ENCODE measurements at places on chromosomes 3 and 15. TPM values are rescaled to one million over a fixed set of nuclear protein-coding genes. Genes with fewer than 3 reads are reported as not detected.

UPK1B gene
- 0.91 TPM for polyA plus RNA-seq

SRGAP3 gene
- polyA plus RNA-seq, result 2.2 TPM

NOX5 gene
- polyA plus RNA-seq, result 0.26 TPM

NUSAP1 gene
- polyA plus RNA-seq, result 2.1 TPM

DNA sequence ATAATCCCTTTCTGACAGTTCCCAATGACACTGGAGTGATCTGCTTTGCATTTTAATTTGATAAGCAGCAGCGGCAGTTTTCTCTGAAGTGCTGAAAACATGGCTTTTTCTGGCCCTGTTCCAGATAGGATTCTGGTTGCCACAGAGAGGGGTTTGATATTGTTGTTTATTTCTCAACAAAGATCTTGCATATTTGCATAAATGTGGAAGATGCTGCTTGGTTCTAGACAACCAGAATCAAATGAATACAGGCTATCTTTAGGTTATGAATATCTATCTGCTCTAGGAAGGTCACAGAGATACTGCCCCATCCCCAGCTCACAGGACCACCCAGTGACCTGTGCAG lies 137.1 kb downstream of the ZNF609 start:
- no peak for DNase-seq
- H3K27me3 ChIP-seq, result no peaks in the 10 kb centered on the region
- no peaks in the 10 kb centered on the region for H3K36me3 ChIP-seq

- no peaks in the 10 kb centered on the region for H3K27me3 ChIP-seq
- DNase-seq, result no peak
- H3K27ac ChIP-seq, result no peak overlapping the region
- H3K4me1 ChIP-seq, result no peaks in the 10 kb centered on the region
- H3K4me3 ChIP-seq, result no peak overlapping the region
- no peaks in the 10 kb centered on the region for H3K36me3 ChIP-seq
Observed at GRCh38 chr15:96355568-96356187, 25.2 kb downstream of the NR2F2 start.

DNA sequence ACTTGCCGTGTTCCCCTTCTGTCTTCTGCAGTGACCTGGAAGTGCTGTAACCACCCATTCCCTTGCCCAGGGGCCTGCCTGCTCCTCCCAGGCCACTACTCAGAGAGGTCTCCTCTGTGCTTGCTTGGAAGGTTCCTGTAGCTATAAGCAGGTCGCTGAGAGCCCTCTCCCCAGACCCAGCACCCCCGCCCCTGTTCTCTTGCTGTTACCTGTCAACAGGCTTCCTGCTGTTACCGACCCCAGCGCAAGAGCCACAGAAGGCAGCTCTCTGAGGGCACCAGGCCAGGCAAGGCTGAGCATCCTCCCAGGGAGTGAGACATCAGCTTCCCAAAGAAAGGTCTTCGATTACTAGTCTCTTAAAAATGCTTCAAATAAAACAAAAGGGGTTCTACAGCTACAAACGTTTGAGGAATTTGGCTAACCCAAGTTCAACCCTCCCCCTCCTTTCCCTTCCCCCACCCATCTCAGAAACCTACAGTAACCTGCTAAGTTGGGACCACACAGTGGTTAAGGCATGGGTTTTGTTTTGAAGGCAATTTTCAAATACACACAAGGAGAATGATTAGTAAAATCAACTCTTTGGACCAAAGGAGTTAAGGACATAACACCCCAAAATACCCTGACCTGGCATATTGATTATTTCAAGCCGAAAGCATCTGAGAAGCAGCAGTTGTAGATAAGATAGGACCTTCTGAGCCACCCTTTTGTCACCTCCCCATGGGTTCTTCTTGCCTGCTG lies 74.9 kb upstream of the MFGE8 start:
- no peak overlapping the region for H3K4me3 ChIP-seq
- no peaks in the 10 kb centered on the region for H3K36me3 ChIP-seq
- no peak for DNase-seq
- H3K27ac ChIP-seq, result no peak overlapping the region

DNA sequence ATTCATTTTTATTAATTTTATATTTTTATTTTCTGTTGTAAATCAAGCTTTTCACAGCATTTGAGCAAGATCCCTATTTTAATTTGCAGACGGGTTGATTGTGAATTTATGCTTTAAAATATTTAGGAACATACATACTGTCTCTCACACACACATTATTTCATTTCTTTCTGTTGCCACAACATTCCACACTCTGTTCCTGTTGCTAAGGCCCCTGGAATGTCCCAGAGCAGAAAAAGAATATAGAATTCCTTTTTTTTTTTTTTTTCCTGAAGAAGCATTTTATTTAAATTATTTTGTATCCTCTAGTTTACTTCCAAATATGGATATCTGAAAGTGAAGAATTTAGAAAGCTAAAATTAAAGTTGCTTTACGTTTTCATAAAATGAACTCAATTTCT lies 36.8 kb upstream of the SCAANT1 start:
- no peak overlapping the region for H3K27ac ChIP-seq
- H3K27me3 ChIP-seq, result no peaks in the 10 kb centered on the region
- H3K4me1 ChIP-seq, result peaks cover 59% of the 10 kb centered on the region

DNA sequence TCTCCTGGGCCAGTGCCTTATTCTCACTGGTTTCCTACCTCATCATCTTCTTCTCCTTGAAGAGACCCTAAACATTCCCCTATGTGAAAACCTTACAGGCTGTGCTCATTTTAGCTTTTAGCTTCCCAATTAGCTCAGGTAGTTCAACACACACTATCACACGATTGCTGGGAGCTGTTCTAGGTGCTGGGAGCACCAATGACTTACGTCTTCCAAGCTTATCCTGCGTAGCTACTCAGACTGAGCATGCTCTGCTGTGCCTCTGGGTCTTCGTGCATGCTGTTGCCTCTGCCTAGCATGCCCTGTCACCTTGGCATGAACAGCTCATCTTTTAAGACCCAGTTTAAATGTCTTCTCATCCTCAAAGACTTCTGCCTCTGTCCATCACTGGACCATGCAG lies 55.7 kb upstream of the APEH start:
- no peak overlapping the region for H3K4me3 ChIP-seq
- no peaks in the 10 kb centered on the region for H3K36me3 ChIP-seq
- no peak for DNase-seq
- no peaks in the 10 kb centered on the region for H3K4me1 ChIP-seq

GRCh38 chr3:160735826-160736225 lies 20.2 kb upstream of the PPM1L start:
- no peaks in the 10 kb centered on the region for H3K36me3 ChIP-seq
- no peak overlapping the region for H3K27ac ChIP-seq
- H3K27me3 ChIP-seq, result no peaks in the 10 kb centered on the region
- no peak overlapping the region for H3K4me3 ChIP-seq
- no peak for DNase-seq

GRCh38 chr3:11220230-11220629 lies 52.0 kb upstream of the ATG7 start:
- no peak for DNase-seq
- H3K36me3 ChIP-seq, result no peaks in the 10 kb centered on the region
- no peak overlapping the region for H3K4me3 ChIP-seq
- H3K27ac ChIP-seq, result no peak overlapping the region
- no peaks in the 10 kb centered on the region for H3K27me3 ChIP-seq

DNA sequence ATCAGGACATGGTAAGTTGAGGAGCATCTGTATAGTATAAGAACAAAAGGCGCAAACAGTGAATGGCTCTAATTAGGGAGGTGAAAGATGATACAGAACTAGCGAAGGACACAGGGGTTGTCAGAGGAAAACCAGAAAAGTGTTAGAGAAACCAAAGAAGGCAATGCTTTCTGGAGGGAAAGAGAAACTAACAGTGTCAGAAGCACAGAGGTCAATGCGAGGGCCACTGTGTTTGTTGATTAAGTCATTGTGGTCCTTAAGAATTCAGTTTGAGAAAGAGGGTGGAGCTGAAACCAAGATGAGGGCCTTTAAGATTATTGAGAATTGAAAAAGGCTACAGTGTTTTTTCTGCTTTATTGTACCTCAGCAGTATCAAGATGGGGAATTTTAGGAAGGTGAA lies 28.8 kb downstream of the ATG7 start:
- no peaks in the 10 kb centered on the region for H3K27me3 ChIP-seq
- no peak for DNase-seq
- no peak overlapping the region for H3K27ac ChIP-seq
- no peak overlapping the region for H3K4me3 ChIP-seq
- H3K4me1 ChIP-seq, result no peaks in the 10 kb centered on the region

- no peak overlapping the region for H3K27ac ChIP-seq
- no peaks in the 10 kb centered on the region for H3K27me3 ChIP-seq
- no peak overlapping the region for H3K4me3 ChIP-seq
- H3K4me1 ChIP-seq, result no peaks in the 10 kb centered on the region
- no peak for DNase-seq
- no peaks in the 10 kb centered on the region for H3K36me3 ChIP-seq
Observed at GRCh38 chr15:48084759-48085590, 35.8 kb upstream of the SLC24A5 start.

DNA sequence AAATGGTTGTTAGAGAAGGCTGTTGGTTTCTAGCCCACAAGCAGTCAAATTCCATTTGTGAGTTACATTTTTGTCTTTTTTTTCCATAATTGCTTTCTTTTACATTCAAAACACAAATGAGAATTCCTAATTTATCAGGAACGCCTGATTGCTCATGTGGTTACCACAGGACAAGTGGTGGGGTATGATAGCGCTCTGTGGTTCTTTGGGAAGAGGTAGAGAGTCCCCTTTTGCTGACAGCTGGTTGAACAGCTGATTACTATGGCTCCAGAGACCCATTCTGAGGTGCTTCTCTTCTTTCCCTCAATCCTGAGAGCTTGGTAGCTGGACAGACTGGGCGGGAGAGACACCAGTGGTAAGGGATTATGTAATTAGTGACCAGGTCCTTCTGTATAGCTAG lies 24.4 kb downstream of the CNOT10 start:
- H3K36me3 ChIP-seq, result no peaks in the 10 kb centered on the region
- H3K27ac ChIP-seq, result no peak overlapping the region
- no peaks in the 10 kb centered on the region for H3K4me1 ChIP-seq
- no peak for DNase-seq

DNA sequence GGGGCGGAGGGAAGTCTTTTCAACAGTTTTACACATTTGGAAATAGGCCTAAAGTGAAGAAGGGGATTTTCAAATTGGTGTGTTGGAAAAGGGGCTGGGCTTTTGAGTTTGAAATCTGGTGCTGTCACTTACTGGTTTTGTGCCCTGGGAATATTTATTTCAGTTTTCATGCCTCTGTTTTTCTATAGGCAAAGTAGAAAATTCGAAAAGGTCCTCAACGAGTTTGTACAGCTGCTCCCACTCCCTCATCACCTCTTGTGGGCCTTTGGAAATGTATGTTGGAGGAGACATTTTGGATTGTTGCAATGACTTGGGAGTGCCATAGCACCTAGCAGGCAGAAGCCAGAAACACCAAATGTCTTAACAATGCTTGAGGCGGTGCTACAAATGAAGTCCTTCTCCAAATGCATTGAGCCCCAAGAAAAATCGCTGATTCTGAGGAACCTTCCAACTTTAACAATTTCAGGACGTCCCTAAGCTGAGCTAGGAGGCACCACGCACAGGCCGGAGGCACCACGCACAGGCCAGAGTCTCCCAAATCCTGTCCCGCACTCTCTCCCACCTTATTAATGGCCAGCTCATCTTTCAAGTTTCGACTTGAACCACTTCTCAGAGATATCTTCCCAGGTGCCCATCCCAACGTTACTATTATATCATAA lies 639 bp upstream of the POLR2M start:
- no peaks in the 10 kb centered on the region for H3K27me3 ChIP-seq
- no peak for DNase-seq
- H3K27ac ChIP-seq, result peak overlapping the region; percentile 96
- no peaks in the 10 kb centered on the region for H3K36me3 ChIP-seq
- peaks cover 17% of the 10 kb centered on the region for H3K4me1 ChIP-seq

DNA sequence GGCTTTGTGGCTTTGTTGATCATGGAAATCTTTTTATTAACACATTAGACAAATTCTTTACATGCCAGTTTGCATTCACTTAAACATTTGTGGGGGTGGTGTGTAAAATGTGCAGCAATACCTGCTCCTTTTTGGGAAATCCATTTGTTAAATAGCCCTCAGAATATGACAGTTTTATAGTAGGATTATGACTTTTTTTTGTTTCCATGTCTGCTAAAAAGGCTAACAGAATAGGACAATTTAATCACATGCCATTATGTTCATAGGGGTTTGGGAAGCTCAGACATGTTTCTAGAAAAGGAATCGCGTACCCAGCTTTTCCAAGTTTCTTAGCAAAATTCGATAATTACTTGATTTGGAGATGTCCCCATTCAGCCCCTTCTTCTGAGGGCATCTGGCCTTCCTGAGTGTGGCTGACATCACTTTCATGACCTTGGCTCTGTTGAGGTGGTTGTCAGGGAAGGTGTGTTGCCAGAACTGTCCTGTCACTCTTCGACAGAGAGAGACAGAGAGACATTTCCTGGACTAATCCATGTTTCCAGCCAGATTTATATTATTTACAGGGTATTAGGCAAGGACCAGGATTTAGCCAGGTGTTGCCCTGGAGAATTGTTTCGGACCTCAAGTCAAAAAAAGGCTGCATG lies 126.4 kb downstream of the PTPRG start:
- H3K4me1 ChIP-seq, result no peaks in the 10 kb centered on the region
- no peak overlapping the region for H3K4me3 ChIP-seq
- no peaks in the 10 kb centered on the region for H3K27me3 ChIP-seq
- no peaks in the 10 kb centered on the region for H3K36me3 ChIP-seq
- no peak for DNase-seq

Measured in pancreas (tissue), 10 donors.